ENCODE measurements at places on chromosomes 3 and 15.

- no peak for DNase-seq
These were observed 32.2 kb downstream of the DNAAF4 start for GRCh38 chr15:55475842-55476241.

GRCh38 chr15:89054873-89055272 lies 33.4 kb upstream of the ABHD2 start:
- no peak for DNase-seq

GRCh38 chr3:57998366-57999283 lies 9.6 kb upstream of the FLNB start:
- no peak for DNase-seq

DNA sequence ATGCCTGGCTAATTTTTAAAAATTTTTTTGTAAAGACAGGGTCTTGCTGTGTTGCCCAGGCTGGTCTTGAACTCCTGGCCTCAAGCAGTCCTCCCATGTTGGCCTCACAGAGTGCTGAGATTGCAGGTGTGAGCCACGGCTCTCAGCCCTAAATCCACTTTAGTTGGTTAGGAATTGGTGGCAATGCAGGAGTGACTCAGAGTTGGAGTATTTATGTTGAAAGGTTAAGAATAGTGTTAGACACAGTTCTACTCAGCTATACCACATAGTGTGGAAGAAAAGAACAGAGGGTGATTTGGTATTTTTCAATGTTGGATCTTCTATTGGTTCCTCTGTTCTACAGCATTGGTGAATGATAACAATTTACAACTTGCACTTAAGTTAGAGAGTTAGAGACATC lies 7.6 kb downstream of the ZNF639 start:
- no peak for DNase-seq

DNA sequence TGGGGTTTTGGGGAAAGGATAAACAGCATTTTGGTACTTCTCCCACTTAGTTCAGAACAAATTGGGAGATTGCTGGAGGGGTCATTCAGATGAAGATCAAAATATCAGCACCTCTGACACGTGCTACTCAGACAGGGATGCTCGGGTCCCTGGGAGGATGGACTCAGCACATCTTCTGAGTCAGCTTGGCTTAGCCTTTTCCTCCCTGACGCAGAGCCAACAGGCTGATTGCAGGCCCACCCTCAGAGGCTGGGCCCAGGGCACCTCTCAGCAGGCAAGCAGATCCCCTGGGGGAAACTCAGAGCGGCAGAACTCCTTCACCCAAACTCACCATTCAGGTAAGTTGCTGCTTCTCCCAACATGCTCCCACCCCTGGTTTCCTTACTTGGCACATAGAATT lies 304.9 kb downstream of the TLE3 start:
- no peak for DNase-seq
